ENCODE measurements at places on chromosomes 11 and 22. TPM values are rescaled to one million over a fixed set of nuclear protein-coding genes. Genes with fewer than 3 reads are reported as not detected.
A peak's percentile ranks its signal among the peaks of the same experiment; 100 is the strongest.

DNA sequence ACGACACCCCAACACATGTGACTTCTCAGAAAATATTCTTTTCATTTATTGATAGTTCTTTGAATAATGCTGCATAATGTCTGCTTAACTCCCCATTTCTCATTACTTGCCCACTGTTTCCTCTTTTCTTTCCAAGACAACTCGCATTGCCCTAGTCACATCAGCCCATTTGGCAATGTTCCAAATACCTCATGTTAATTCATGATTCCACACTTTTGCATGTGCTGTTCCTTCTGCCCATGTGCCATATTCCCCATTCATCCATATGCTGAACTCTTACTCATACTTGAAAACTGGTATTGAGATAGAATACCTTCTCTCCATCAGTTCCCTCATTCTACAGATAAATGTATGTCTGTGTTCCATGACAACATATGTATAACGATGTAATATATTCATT lies 993.7 kb downstream of the OPCML start:
- no peak for DNase-seq

DNA sequence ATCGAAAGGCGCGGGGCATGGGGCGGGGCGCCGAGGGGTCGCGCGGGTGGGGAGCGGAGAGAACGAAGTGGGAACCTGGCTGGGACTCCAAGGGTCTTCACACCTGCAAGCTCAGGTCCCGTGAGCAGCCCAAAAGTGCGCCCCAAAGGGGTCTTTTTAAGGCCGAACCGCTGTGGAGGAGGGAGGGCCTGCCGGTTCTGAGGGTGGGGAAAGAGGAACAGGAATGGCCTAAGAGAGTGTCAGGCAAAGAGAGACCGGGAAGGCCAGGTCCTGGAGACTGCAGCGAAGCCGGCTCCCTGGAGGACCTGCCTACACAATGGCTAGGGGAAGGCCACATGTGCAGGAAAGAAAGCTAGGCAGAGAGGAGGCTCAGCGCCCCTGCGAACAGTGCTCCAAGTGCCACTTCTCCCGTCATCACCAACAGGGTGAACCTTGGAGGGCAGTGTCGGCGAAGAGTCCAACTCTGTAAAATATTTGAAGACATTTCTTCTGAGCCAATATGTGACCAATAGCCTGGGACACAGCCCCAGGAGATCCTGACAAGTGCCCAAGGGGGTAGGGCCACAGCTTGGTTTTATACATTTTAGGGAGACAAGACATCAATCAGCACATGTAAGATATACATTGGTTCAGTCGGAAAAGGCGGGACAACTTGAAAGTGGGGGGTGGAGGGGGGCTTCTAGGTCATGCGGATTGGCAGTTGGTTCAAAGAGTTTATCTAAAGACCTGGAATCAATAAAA lies 710 bp upstream of the DGCR2 start:
- DNase-seq: no peak

- DNase-seq: no peak
Observed at GRCh38 chr11:126660761-126661425, 305.4 kb downstream of the ST3GAL4 start.

- no peak for DNase-seq
Observed at GRCh38 chr11:12472401-12473005, 95.1 kb downstream of the PARVA start.

DNA sequence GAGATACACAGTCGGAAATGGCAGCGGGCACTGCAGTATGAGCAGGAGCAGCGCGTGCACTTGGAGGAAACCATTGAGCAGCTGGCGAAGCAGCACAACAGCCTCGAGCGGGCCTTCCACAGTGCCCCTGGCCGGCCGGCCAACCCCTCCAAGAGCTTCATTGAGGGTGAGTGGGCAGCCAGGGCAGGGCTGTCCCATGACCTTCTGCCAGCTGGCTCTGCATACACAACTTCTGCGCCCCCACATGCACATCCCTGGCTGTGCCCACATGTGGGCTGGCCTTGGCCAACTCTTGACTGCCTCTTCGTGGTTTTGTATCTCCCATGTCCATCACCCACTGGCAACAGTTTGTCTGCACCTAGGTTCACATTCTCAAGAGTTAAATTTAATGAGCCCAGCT lies 81.1 kb downstream of the MORC2 start:
- DNase-seq: peak; percentile 73

GRCh38 chr11:47917599-47918369 lies 62.6 kb upstream of the PTPRJ start:
- peak; percentile 94 for DNase-seq

- no peak for DNase-seq
Observed at GRCh38 chr11:99198215-99198614, 177.5 kb downstream of the CNTN5 start.

The SAA4 gene
- not detected for total RNA-seq

GRCh38 chr11:74755395-74755995 lies 6.8 kb downstream of the RNF169 start:
- DNase-seq: no peak

- DNase-seq: no peak
Observed at GRCh38 chr11:61555051-61555969, 25.6 kb downstream of the SYT7 start.

GRCh38 chr11:15909937-15910598 lies 446.3 kb downstream of the SOX6 start:
- DNase-seq: no peak

The MYBPC3 gene
- total RNA-seq: 0.42 TPM

The TRIM51 gene
- not detected for total RNA-seq

DNA sequence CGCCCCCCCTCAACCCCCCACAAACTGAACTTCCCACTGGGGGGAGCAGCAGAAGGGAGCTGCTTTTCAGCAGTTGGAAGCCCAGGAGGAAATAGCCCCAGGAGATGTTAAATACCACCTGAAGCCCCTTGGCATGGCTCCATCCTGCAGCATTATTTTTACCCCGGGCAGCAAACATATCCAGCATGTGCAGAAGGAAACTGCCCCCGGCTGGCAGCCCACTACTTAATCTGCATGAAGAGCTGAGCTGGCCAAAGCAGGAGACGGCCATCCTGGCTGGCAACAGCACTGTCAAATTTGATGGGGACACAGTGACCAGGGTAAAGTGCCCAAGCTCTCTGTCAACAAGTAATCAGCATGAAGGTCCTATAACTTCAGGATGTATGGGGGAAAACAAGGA lies 32.0 kb downstream of the BUD13 start:
- no peak for DNase-seq

The CECR2 gene
- total RNA-seq: 2.1 TPM

GRCh38 chr22:29310863-29311339 lies 4.5 kb downstream of the GAS2L1 start:
- peak; percentile 98 for DNase-seq

DNA sequence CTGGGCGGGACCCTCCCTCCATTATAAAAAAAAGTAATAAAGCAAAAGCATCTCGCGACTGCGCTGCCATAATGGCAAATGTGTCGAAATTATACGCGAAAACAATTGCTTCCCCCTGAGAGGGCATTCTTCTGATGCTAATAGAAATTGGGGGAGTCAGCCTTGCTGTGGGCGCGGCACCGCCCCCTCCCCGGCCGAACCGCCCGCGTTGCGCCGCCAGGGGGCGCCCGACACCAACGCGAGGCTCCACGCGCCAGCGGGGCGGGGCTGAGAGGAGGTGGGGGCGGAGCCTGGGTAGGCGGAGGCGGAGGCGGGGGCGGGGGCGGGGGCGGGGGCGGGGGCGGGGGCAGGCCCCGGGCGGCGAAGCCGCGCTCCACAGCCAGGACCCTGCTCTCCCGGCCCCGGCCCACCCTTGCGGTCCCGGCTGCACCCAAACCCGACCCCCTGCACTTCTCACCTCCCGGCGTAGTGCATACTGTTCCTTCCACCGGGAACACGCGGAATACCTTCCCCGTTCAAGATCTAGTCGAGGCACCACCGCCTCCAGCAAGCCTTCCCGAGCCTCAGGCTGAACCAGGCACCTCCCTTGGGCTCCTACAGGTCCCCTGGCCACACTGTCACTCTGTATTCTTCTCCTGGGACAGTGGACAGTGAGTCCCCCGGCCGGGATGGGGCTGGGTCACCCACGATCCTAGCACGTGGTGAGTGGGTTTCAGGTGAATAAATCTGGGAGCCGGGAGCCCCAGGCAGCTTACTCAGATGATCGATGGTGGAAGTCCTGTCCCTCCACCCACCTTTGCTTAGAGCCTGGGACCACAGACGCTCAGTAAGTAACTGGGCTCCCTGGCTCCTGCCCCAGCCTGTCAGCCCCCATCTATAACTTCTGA lies 15.5 kb upstream of the UPK3A start:
- DNase-seq: peak; percentile 89

GRCh38 chr22:46076651-46077339 lies 73.5 kb upstream of the PPARA start:
- peak; percentile 60 for DNase-seq

DNA sequence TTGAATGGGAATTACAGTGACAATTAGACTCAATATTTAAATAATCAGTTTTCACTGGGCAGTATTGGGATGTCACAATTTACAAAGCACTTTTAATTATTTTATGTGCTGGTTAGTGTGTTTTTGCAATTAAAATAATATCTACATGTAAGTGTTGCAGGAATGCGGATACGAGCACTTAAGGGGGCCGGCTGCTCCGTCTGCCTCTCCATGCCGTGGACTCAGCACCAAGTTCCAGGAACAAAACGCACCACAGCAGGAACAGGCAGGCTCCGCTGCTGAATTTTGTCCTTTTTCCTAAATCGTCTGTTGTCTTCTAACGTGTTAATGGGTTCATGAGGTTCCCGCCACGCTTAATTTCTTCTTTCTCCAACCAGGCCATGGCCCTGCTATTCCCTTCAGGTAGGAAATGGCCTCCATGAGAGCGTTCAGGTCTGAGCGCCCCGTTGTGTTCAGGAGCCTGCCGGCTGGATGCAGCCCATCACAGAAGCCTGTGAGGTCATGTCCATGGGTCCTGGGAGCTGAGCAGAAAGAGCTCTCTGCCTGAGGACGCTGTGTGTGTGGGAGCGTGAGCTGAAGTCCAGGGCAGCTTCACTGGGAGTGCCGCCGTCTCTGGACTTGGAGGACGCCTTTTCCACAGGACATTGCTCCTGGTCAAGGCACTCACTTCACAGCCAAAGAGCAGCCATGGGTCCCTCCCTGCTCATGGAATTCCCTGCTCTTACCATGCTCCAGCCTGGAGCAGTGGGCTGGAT lies 730.3 kb downstream of the BRD1 start:
- no peak for DNase-seq

The C11orf42 gene
- total RNA-seq: not detected

- no peak for DNase-seq
Observed at GRCh38 chr11:35009191-35009943, 92.9 kb downstream of the PDHX start.

The FAM180B gene
- 4.8 TPM for total RNA-seq

- no peak for DNase-seq
Observed at GRCh38 chr11:46553814-46554212, 40.0 kb downstream of the AMBRA1 start.

The DNAL4 gene
- 8.2 TPM for total RNA-seq

The ADM gene
- 31.9 TPM for total RNA-seq

The OR5T1 gene
- not detected for total RNA-seq

DNA sequence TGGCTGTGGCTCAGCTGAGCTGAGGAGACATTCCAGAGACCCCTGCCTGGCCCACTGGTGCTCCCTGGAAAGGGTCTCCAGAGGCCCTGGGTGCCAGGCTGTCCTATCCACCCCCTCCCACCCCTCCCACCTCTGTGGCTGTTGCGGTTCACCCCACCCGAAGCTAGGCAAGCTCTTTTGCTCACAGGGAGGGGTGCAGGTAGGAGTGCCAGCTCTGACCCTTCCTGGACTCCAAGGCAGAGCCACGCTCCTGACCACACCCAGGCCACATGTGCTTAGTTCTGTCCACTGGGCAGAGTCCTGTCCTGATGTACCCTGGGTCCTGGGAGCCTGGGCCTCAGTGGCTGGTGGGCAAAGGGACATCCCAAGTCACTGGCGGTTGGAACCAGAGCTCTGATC lies 16.4 kb downstream of the IL17REL start:
- peak; percentile 51 for DNase-seq

- DNase-seq: no peak
Observed at GRCh38 chr11:25860677-25861450, 471.1 kb upstream of the ANO3 start.

The GALNT18 gene
- 37.3 TPM for total RNA-seq

DNA sequence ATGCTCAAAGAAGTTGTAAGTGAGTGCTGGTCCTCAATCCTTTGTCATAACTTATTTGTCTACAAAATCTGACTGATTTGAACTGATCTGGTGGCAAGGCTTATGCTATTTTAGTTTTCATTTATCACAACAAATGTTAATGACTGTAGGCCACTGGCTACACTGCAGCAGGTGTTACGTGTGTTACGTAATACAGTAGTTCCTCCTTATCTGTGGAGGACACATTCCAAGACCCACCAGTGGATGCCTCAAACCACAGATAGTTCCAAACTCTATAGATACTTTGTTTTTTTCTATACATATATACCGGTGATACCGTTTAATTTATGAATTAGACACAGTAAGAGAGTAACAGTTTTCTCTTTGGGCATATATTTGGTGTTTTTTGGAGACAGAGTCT lies 7.0 kb downstream of the MADD start:
- no peak for DNase-seq

- peak; percentile 72 for DNase-seq
Observed at GRCh38 chr22:45271667-45272201, 13.0 kb upstream of the UPK3A start.

The DGAT2 gene
- total RNA-seq: 4.4 TPM

The ACTN3 gene
- not detected for total RNA-seq

- peak; percentile 28 for DNase-seq
Observed at GRCh38 chr11:71543866-71544265, 4.4 kb upstream of the KRTAP5-9 start.

DNA sequence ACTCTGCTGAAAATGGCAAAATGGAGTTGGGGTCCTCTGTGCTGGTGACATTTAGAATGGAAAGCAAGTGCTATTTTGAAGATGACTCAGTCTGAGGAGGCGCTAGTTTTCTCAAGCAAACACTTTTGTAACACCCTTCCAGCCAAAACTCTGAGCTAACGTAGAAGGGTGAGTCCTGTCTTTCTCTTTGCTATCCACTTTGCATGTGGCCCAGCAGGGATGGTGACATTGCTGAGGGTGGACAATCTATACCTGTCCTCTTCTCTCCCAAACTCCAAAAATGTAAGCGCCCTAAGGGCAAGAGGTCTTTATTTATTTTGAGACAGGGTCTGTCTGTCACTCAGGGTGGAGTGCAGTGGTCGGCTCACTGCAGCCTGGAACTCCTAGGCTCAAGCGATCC lies 3.6 kb upstream of the KAT5 start:
- no peak for DNase-seq

- DNase-seq: no peak
Observed at GRCh38 chr22:49450498-49450897, 377.2 kb downstream of the BRD1 start.

- DNase-seq: peak; percentile 52
Observed at GRCh38 chr11:12269104-12269441, 108.3 kb upstream of the PARVA start.

DNA sequence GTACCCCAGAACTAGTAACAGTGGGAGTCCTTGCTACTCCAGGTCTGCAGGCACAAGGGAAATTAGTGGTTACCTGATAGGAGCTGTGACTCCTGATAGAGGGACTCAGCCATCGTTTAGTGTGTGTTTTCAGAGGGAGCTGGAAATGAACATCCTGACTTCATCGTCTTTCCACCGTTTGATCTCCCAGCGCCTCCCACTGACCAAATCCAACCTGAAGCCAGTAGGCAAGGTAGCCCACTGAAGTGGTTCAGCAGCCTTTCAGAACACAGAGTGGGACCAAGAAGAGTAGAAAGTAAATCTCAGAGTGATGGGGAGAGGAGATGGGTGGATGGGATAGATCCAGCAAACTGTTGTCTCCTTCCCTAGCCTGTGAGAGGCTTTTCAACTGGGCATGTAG lies 385.9 kb downstream of the INSC start:
- no peak for DNase-seq

Measured in aorta (tissue), 5 donors.